ENCODE measurements at places on chromosomes 13 and 19.

DNA sequence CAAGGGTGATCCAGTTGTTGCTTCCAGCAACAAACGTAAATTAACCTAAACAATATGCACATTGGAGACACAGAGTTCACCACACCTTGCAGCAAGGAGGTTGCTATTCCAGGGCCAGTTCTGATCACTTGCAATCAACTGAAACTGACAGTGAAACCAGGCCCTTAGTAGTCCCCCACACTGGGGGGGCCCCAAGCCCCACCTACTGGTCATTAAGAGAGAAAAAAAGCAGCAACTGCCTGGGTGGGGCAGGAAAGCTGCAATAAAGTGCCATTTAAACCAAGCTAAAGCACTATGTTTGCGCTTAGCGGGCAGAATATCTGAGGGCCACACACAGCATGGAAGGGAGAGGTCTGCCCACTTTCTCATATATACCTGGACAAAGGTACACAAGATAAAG is 51.5 kb downstream of the ATP7B start:
- no peak for DNase-seq

DNA sequence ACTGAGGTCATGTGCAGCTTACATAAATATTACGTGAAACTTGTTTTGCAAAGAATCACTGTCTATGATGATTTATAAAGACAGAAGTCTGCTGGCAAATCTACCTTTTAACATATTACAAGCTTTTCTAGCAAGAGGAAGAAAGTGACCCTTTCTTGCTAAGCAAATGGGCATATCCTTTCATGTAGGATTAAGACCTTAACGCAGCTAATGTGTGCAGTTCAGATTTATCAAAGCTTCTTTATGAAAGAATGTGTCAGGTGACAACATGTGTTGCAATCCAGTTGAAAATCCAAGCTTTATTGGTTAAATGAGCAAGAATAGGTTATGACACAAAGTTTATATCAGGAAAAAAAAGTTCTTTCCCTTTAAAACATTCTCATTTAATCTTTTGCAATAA is 115.6 kb upstream of the NBEA start:
- DNase-seq, result no peak

GRCh38 chr13:112680741-112681360 is 9.0 kb upstream of the ATP11A start:
- DNase-seq, result no peak

DNA sequence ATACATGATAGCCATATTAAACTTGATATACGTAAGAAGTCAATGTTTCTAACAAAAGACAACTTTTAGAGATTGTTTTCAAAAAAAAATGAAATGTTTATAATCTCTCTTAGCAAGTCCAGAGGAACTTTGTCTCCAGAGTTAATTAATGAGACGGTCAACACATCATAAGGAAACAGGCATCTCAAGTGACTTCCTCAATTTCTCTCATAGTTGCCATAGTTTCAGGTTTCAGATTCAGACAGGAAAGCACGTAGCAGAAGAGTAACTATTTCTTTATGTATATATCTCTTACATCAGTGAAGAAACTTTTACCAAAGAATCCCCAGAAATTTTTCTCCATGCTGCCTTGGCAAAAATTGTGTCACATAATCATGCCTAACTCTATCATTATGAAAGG is 159.6 kb upstream of the ATXN8OS start:
- no peak for DNase-seq

GRCh38 chr19:39078436-39079200 is 5.5 kb upstream of the ACP7 start:
- DNase-seq, result no peak

DNA sequence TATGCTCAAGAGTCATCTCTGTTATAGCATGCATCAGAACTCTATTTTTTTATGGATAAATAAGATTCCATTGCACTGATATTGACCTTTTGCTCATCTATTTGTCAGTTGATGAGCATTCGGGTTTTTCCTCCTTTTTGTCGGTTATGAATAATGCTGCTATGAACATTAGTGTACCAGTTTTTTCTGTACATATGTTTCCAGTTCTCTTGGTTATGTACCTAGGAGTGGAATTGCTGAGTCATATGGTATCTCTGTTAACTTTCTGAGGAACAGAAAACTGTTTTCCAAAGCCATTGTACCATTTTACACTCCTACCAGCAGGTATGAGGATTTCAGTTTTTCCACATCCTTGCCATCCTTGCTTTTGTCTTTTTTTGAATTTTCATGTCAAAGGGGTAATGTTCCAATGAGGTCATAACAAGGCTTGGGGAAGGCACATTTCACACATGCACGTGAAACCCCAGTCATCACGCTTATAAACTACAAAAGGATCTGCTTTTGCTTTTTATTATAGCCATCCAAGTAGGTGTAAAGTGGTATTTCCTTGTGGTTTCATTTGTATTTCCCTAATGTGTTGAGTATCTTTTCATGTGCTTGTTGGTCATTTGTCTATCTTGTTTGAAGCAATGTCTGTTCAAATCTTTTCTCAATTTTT is 14.6 kb downstream of the KBTBD7 start:
- no peak for DNase-seq

DNA sequence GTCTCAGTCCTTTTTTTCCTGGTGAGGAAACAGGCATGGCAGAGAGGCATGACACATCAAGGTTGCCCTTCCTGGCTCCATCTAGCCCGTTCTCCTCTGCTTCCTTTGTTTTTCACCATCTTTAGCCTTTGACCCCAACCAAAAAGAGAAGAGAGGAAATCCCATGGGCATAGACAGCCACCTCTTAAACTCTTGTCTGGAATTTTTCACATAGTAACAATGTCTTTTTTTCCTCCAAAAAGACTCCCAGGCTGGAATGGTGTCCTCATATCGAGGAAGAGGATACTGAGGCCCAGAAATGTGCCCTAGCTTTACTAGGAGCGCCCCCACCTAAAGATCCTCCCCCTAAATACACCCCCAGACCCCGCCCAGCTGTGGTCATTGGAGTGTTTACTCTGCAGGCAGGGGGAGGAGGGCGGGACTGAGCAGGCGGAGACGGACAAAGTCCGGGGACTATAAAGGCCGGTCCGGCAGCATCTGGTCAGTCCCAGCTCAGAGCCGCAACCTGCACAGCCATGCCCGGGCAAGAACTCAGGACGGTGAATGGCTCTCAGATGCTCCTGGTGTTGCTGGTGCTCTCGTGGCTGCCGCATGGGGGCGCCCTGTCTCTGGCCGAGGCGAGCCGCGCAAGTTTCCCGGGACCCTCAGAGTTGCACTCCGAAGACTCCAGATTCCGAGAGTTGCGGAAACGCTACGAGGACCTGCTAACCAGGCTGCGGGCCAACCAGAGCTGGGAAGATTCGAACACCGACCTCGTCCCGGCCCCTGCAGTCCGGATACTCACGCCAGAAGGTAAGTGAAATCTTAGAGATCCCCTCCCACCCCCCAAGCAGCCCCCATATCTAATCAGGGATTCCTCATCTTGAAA is at the start of gene GDF15:
TSS of gene GDF15 (plus strand) at position 484 of the 868 bp plus-strand sequence. CDS start at position 516, 32 bp downstream.
- no peak for DNase-seq

DNA sequence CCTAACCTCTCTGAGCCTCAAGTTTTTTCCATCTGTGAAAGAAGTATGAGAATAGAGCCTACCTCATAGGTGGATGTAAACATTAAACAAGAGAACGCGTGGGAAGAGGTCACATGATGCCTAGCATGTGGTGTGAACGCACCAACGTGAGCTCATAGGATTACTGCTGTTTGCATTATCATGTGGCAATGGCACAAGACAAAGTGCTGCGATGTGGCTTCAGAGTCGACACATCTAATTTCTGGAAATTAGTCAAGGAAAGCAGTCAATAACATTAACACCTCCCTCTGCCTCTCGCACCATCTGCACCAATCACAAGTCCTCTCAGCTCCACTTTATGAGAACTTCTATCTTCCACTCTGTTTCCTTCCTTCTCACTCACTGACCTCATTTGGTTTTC is 489.7 kb downstream of the COG6 start:
- no peak for DNase-seq

DNA sequence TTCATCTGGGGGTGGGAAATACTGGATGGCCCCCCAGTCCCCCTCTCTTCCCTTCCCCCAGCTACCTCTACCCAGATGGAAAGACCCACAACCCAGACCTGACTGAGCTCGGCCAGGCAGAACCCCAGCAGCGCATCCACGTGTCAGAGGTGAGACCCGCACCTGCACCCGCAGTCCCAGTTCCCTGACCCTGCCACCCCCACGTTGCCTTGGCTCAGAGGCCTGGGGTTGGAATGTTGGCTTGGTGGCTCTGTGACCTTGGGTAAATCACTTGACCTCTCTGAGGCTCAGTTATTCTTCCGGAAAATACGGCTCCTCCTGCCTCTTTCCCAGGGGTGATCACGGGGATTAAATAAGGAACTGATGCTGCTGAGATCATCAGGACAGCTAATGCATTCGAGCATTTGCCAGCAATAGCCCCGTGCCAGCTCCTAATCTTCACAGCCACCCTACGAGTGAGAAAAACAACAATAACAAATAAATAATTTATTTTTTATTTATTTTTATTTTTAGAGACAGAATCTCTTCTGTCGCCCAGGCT is 12.3 kb downstream of the CBLC start:
- DNase-seq, result no peak

GRCh38 chr19:55087542-55087901 is 11.9 kb downstream of the EPS8L1 start:
- no peak for DNase-seq

GRCh38 chr13:81927347-81927746 is 1586.4 kb upstream of the SPRY2 start:
- DNase-seq, result no peak

DNA sequence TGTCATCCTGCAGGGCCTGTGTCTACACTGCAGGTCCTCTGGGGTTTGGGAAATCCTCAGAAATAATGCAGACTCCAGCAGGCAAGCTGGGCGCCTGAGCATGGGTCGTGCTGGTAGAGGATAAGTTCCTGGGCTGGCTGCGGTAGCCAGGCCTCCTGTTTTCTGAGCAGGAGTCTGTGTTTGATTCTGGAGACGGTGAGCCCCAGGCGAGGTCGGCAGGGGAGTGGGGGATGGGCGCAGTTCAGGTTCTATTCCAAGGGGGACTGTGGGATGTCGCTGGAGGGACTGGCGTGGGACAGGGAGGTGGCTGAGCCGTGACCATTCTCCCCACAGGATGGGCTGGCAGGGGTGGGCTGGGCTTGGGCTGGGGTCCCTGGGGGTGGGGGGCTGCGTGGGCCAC is 154.7 kb downstream of the KDM4B start:
- no peak for DNase-seq

- DNase-seq, result no peak
Observed at GRCh38 chr19:29583196-29583999, 22.7 kb upstream of the POP4 start.

DNA sequence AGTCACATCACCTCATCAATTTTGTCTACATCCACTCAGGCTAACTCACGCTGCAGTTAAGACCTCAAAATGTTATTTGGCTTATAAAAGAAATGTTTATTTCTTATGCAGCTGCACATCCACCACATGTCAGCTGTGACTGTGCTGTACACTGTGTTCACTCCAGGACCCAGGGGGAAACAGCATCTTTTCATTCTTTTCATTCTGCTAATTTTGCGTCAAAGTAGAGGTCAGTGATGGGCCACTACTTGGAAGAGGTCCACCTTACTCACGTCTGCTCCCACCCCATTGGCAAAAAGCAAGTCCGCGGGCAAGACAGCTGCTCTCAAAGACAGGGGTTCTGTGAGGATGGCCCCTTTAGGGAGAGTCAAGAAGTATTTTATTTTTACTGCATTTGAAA is 4.5 kb upstream of the DCT start:
- no peak for DNase-seq

DNA sequence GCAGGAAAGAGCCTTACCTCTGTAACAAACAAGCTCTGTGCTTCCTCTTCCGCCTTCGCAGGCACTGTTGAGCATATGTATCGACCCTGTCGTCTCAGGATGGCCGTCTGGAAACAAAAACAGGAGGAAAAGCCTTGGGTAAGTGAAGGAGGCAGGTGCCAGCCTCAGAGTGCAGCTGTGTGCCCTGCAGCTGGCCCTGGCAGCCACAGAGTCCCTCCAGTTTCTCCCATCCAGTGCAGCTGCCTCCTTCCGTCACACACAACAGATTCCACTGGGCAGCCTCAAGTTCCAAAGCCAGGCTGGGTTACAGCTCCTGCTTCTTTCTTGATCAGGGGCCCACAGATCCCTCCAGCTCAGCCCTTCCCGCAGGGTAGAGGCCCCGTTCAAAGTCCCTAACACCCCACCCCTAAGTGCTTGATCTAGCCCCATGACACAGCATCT is 47.7 kb downstream of the DOCK9 start:
- no peak for DNase-seq

GRCh38 chr13:48648446-48648845 is 5.3 kb upstream of the CYSLTR2 start:
- no peak for DNase-seq

- DNase-seq, result no peak
Observed at GRCh38 chr19:23420824-23421223, 25.6 kb upstream of the ZNF91 start.

DNA sequence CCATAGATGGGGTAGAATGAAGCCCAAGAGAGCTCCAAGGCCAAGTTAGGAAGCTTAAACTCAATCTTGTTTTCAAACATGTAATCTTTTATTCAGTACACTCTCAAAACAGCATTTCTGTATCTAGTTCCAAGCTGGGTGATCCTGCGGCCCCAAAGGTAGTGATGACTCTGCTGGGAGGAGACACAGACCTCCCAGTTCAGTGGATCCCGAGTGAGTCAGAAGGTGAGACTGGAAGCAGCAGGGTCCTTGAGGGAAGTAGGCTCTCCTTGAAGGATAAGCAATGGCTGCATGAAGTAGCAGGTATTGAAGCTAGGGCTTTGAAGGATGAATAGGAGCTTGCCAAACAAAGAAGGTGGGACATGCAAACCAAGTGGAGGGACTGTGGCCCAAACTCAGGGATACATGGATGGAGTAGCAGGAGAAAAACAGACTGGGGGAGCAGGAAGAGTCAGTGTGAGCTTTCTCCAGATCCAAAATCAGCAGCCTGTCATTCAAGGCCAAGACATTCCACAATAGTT is 9.6 kb downstream of the TINCR start:
- no peak for DNase-seq

- DNase-seq, result no peak
Observed at GRCh38 chr19:37227996-37228395, 10.0 kb downstream of the ZNF383 start.

DNA sequence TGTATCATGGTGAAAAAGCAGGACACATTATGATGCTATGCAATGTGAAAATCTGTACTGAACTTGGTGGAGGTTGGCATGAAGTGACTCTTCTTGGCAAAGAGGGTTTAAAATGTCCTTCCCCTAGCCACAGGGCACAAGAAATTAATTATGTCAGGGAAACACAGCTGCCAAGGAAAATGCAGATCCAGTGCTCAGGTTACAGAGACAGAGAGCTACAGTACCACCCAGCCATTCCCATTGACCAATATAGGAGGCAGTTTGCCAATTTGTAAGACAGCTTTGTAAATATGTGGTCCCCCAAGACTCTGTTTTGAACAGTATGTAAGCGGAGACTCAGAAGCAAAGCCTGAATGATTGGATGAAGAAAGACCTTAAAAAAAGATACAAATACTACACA is 69.4 kb upstream of the KLF12 start:
- DNase-seq, result no peak

GRCh38 chr19:50482271-50482855 is 5.7 kb upstream of the GARIN5A start:
- DNase-seq, result no peak

DNA sequence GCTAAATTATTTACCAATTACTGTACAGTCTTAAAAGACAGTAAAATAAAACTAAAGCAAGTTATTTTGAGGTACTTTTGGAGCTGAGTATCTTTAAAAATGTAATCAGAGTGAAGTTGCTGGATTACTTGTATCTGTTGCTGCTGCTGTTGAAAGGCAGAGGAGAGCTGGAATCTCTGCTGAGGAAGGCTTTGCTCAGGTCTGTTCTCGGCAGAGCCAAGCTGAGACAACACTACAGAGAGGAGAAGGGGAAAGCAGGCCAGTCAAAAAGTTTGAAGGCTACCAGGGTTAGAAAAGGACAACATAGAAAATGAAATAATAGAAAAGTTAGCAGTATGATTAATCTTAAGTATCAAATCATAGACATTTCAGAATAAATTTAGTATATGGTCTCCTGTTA is 9.8 kb downstream of the EXOSC8 start:
- DNase-seq, result no peak

All from NCI-H1048 (cell line).